ENCODE measurements at places on chromosomes 5 and 9.
A peak's percentile ranks its signal among the peaks of the same experiment; 100 is the strongest.

DNA sequence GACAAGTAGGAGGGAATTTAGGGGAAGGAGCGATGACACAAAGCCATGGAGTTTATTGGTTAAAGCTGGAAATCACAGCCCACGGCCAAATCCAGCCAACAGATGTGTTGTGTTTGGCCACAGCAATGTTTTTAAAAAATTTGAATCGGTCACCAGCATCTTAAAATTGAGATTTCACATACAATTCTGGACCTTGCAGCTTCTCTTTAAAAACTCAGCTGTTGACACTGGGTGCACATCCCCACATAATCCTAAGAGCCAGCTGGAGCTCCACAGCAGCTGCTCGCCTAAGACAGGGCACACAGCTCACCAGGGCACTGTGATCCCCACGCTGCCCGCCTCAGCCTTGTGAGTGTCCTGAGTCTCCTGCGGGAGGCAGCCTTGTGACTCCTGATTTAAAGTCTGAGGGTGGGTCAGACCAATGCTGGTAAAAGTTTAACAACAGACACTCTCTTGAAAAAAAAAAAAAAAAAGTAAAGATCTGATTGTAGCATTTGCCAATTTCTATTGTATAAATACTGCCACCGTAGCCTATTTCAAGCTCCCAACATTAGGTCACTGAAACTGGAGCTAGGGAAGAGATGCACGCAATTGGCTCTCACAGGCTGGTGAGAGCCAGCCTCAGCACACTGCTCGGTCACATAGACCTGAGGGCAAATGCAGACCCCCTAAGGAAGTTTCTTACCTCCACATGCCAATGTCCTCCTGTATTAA lies 124.8 kb downstream of the HSD17B3 start:
- DNase-seq = no peak

GRCh38 chr5:595285-595875 lies 16.8 kb upstream of the CEP72 start:
- DNase-seq = no peak

GRCh38 chr9:128216781-128217553 lies 13.8 kb downstream of the DNM1 start:
- no peak for DNase-seq

GRCh38 chr5:1294206-1294834 lies 548 bp downstream of the TERT start:
- no peak for DNase-seq

- DNase-seq = no peak
Observed at GRCh38 chr9:6922680-6923079, 164.9 kb downstream of the KDM4C start.

DNA sequence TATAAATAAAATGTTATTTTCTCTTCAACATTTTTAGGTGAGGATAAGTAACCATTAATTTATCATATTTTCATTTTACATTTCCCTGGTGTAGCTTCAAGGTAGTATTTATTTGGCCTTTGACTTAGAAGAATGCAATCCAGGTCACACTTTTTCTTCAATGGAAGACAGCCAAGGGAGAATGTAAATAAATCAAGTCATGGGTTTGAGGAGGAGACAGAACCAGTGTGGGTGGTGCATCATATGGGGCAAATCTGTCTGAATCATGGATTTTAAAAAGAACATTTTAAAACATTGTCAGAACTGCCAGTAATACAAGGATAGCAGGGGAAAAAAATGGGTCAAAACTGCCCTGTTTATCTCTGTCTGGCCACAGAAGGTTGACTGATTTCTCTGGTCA lies 229.5 kb downstream of the FAM114A2 start:
- no peak for DNase-seq

DNA sequence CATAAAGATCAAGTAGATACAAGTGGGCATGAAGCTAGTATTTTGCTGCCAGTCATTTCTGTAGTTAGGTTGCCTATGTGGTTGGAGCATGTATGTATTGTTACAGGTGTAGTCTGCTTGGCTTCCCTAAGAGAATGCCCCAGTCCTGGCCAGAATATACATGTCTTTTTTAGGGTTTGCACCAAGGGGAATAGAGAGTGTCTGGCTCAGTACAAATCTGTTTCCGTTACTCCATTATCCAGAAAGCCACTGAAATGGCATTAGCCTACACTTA lies 23.2 kb downstream of the TGFBR1 start:
- DNase-seq = no peak

DNA sequence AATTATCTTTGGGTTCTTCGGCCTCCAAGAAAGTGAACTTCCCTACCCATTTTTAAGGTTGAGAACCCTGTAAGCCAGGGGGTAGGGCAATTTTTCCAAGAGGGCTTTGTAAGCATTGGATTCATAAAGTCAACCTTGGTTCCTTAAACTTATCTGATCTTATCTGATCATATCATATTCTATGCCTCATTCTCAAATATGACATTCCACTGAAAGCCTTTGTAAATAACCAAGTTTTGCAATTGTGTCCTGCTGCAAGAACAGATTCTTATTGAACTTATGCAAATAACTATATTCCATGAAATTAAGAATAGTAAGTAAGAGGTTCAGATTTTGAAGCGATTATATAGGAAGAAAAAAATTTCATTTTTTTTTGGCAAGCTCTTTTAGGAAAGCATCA lies 649.5 kb downstream of the LRRC70 start:
- DNase-seq = no peak

DNA sequence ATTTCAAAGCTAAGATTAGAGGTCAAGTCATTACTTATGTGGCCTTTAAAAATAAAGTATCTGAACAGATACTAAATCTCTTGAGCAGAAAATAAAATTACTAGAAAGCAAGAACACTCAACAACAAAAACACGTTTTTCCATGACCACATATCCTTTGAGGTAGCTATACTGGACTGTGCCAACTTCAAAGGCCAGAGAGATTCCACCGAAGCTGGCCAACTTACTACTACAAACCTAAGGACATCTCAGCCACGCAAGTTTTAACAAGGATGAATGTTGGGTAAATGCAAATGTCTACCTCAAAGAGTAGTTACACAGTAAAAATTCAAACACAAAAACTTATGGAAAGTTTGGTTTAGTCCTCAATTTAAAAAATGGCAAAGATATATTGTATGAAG lies 18.9 kb downstream of the PFDN1 start:
- DNase-seq = no peak

DNA sequence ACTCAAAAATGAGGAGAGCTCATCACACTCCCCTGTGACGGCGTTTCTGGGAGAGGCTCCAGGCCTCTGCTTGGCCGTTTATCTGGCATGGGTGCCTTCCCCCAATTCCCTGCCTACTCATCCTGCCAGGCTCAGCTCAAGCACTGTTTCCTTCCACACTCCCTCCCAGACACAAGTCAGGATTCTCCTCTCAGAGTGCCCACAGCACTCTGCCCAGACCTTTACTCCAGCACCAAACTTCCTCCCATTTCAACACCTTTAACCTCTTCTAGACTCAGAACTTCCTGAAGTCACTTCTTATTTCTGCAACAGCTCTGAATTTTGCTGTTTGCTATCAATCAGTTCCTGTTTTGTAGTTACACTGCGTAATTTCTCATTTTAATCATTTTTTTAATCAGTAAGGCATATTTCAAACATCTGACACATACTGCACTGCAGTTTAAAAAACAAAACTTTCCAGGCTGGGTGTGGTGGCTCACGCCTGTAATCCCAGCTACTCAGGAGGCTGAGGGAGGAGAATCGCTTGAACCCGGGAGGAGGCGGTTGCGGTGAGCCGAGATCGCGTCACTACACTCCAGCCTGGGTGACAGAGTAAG lies 16.0 kb downstream of the TRMO start:
- no peak for DNase-seq

GRCh38 chr5:95779611-95780010 lies 42.9 kb downstream of the GLRX start:
- no peak for DNase-seq

- no peak for DNase-seq
Observed at GRCh38 chr5:58043032-58043945, 416.6 kb downstream of the PLK2 start.

GRCh38 chr5:7925961-7926695 lies 57.2 kb downstream of the MTRR start:
- no peak for DNase-seq

GRCh38 chr9:10112798-10113197 lies 500.0 kb downstream of the PTPRD start:
- no peak for DNase-seq

- DNase-seq = no peak
Observed at GRCh38 chr5:82858151-82859025, 218.8 kb downstream of the TMEM167A start.

- no peak for DNase-seq
Observed at GRCh38 chr9:3920604-3921582, 379.0 kb downstream of the GLIS3 start.

GRCh38 chr5:107415762-107416161 lies 255.0 kb downstream of the EFNA5 start:
- DNase-seq = no peak

DNA sequence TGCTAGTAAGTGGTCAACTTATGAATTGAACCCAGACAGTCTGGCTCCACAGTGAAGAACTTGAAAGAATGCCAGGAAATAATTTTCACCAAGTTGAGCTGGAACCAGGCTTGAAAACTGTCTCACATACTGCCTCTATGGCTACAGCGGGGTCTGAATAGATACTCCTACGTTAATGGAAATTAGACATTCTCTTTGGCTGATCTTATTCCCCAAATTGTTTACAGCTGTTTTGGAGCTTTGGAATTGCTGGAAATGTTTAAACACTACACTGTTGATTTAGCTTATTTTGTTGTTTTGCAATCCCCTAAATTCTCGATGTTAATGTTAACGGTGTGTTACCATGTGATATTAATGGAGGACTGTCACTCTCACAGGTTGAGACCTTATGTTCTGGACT lies 146.4 kb downstream of the FBXL7 start:
- no peak for DNase-seq

- DNase-seq = peak; percentile 91
Observed at GRCh38 chr9:70079417-70080037, 35.9 kb downstream of the MAMDC2 start.

- no peak for DNase-seq
Observed at GRCh38 chr5:24232929-24233498, 411.8 kb downstream of the CDH10 start.

GRCh38 chr5:73437101-73437776 lies 11.3 kb downstream of the FOXD1 start:
- peak; percentile 14 for DNase-seq

GRCh38 chr5:16588434-16589214 lies 28.2 kb downstream of the RETREG1 start:
- DNase-seq = peak; percentile 37

GRCh38 chr9:12684974-12685373 lies 8.2 kb upstream of the TYRP1 start:
- DNase-seq = no peak

DNA sequence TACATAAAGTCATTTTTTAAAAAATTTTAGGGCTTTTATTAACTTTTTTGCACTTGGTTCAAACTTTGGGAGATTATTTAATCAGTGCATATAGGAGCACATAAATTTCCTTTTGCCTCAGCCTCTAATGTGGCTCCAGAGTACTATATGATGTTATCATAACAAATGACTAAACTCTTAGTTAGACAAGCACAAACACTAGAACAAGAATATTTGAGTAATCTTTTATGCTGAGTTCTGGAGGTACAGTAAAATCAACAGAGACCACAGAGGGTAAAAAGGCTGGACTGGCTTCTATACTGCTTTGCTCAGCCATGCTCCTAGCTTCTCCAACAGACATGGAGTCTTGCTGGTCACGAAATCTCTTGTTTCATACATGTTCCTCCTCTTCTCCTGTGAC lies 52.5 kb upstream of the SGCD start:
- no peak for DNase-seq

- no peak for DNase-seq
Observed at GRCh38 chr9:75889577-75889976, 896 bp upstream of the PCSK5 start.

GRCh38 chr9:108750661-108751215 lies 105.0 kb downstream of the ACTL7B start:
- DNase-seq = no peak

All from DMS153 (cell line).